ENCODE measurements at places on chromosomes 3 and 15.

- no peaks in the 10 kb centered on the region for H3K27me3 ChIP-seq
- H3K36me3 ChIP-seq = no peaks in the 10 kb centered on the region
- H3K27ac ChIP-seq = no peak overlapping the region
- H3K4me1 ChIP-seq = peaks cover 8% of the 10 kb centered on the region
These were observed 36.4 kb downstream of the MB21D2 start for GRCh38 chr3:192881159-192881786.

DNA sequence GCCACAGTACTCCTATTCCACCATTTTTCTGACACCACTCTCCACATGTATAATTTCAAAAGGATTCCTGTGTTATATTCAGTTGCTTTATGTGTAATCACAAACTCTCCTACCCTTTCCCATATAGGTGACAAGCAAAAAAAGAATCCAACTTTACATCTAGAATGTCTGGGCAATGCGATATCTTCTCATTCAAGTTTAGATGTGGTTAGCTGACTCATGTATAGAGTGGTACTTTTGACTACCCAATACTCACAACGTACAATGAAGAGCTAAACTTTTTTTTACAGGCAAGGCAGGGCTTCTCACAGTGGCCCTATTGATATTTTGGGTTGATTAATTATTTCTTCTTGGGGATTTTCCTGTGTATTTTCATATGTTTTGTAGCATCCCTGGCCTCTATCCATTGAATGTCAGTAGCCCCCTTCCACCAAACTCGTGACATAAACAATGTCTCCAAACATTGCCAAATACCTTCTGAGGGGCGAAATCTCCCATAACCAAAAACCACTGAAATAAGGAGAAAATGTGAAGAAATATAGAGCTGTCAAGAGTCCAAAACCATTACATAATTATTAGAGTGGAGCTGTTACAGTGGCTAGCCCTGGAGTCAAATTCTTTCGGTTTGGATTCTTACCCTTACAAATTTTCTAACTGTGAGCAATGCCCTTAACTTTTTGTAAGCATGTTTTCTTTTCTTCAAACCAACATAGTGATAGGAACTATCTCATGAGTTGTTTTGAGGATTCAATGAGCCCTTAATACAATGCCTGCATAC, 342.6 kb downstream of the NSUN3 start:
- no peaks in the 10 kb centered on the region for H3K4me1 ChIP-seq
- no peak overlapping the region for H3K27ac ChIP-seq
- H3K36me3 ChIP-seq = no peaks in the 10 kb centered on the region
- H3K4me3 ChIP-seq = no peak overlapping the region
- no peaks in the 10 kb centered on the region for H3K27me3 ChIP-seq

- H3K36me3 ChIP-seq = no peaks in the 10 kb centered on the region
- H3K27ac ChIP-seq = no peak overlapping the region
- no peak overlapping the region for H3K4me3 ChIP-seq
- no peaks in the 10 kb centered on the region for H3K4me1 ChIP-seq
- no peaks in the 10 kb centered on the region for H3K27me3 ChIP-seq
- no peak for DNase-seq
These were observed 87.1 kb downstream of the CGNL1 start for GRCh38 chr15:57463360-57463759.

DNA sequence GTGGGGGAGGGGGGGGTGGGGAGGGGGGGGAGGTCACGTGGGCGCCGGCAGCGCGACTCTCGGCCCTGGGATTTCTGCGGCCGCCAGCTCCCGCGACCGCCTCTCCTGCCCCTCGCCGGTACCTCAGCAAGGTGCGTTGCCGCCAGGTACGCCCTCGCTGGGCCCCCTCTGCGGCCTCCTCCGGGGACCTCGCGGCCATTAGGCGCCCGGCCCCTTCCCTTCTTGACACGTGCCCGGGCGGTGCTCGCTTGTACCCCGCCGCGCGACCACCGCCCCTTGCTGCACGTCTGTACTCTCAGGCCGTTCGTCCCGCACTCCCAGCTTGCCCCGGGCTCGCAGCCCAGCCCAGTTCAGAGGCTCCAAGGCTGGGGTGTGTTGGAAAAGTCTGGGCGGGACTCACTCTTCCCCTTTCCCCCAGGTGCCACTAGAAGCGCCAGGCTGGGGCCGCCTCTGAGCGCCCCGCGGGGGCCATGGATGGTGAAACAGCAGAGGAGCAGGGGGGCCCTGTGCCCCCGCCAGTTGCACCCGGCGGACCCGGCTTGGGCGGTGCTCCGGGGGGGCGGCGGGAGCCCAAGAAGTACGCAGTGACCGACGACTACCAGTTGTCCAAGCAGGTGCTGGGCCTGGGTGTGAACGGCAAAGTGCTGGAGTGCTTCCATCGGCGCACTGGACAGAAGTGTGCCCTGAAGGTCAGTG, at the start of gene MAPKAPK3:
Gene MAPKAPK3 (plus strand): TSS at position 56 of the 696 bp plus-strand sequence. CDS start 415 bp downstream, at position 471.
- DNase-seq = peak; percentile 81
- H3K4me3 ChIP-seq = peak within 1 kb of the TSS; percentile 83
- no peaks in the 10 kb centered on the region for H3K36me3 ChIP-seq
- H3K27ac ChIP-seq = peak within 1 kb of the TSS; percentile 88
- H3K27me3 ChIP-seq = no peaks in the 10 kb centered on the region
- peaks cover 14% of the 10 kb centered on the region for H3K4me1 ChIP-seq

- no peak for DNase-seq
- H3K36me3 ChIP-seq = no peaks in the 10 kb centered on the region
- no peak overlapping the region for H3K4me3 ChIP-seq
- H3K4me1 ChIP-seq = no peaks in the 10 kb centered on the region
- no peaks in the 10 kb centered on the region for H3K27me3 ChIP-seq
These were observed 28.6 kb upstream of the VEPH1 start for GRCh38 chr3:157531771-157532170.

- no peak overlapping the region for H3K4me3 ChIP-seq
- H3K36me3 ChIP-seq = no peaks in the 10 kb centered on the region
- no peak for DNase-seq
- H3K27ac ChIP-seq = no peak overlapping the region
- peaks cover 2% of the 10 kb centered on the region for H3K4me1 ChIP-seq
These were observed 117.1 kb downstream of the CHDH start for GRCh38 chr3:53729159-53729558.

DNA sequence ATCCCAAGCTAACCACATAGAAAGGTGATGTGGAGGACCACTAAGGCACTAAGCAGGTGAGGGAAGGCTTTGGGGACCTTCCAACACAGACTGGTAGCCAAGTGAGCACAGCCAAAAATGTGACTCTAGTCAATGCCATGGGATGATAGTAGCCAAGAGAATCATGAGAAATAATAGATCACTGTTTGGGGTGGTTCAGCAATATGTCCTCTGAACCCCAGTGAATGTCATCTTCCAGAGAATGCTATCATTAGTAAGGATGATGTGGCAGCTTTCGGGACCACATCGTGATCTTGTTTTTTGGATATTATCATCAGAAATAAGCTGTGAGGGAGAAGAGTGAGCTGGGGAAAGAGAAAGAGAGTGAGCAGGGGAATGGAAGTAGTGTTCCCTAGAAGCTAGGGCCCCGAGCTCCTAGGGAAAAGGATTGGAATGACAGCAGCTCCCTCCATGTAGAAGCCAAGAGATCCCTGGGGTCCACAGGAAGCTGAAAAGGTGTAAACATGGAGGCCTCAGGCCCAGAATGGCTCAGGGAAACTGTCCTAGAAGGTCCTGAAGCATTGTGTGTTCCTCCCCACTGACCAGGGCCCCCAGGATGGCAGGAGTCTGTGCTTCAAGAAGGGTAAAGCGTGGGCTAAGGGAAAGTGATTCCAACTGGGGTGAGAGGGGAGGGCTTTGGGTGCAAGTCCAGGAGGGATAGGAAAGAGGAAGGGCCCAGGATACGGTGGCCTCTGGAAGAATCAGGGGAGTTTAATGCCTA, 56.6 kb upstream of the KLF13 start:
- no peak overlapping the region for H3K4me3 ChIP-seq
- H3K27ac ChIP-seq = no peak overlapping the region
- H3K27me3 ChIP-seq = no peaks in the 10 kb centered on the region
- peak; percentile 35 for DNase-seq
- no peaks in the 10 kb centered on the region for H3K4me1 ChIP-seq
- H3K36me3 ChIP-seq = no peaks in the 10 kb centered on the region

DNA sequence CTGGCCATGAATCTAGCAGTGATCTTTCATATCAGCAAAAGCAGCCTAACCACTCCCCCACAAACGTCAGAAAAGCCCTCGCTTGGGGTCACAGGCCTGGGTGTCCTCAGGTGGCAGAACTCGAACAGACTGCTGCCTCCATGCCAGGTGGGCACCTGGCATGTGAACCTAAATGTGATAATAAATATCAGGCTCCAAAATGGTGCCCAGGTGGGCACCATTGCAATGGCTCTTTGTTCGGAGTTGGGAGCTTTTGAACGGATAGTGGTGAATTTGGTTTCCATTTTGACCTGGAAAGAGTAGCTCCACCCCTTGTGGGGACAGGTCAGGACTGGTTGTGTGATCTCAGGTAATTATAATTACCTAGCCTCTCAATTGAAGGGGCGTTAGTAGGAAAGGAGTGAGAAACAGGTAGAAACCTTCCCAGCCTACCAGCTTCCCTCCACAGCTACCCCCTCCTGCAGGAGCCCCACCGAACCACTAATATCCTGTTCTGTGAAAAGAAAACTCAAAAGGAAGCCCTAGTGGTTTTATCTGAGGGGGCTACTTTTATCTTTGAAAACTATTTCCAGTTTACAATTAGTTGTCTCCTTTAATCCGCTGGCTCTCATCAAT, 18.1 kb downstream of the MYO1E start:
- H3K4me3 ChIP-seq = no peak overlapping the region
- H3K4me1 ChIP-seq = peaks cover 38% of the 10 kb centered on the region
- peaks cover 8% of the 10 kb centered on the region for H3K36me3 ChIP-seq
- H3K27me3 ChIP-seq = no peaks in the 10 kb centered on the region

DNA sequence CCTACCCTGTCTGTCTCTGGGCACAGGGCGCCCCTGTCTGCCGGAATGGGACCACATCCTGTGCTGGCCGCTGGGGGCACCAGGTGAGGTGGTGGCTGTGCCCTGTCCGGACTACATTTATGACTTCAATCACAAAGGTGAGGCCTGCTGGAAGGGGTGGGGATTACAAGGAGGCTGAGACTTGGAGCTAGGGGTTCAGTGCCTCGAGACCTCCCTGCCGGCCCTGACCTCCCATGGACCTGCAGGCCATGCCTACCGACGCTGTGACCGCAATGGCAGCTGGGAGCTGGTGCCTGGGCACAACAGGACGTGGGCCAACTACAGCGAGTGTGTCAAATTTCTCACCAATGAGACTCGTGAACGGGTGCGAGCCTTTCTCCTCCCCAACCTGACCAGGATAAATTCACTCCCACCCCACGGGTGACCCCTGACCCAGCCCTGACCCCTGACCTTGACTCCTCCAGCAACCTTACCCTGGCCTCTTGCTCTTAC, 20.4 kb downstream of the PTH1R start:
- DNase-seq = no peak
- H3K27me3 ChIP-seq = no peaks in the 10 kb centered on the region
- no peaks in the 10 kb centered on the region for H3K36me3 ChIP-seq
- peaks cover 41% of the 10 kb centered on the region for H3K4me1 ChIP-seq

DNA sequence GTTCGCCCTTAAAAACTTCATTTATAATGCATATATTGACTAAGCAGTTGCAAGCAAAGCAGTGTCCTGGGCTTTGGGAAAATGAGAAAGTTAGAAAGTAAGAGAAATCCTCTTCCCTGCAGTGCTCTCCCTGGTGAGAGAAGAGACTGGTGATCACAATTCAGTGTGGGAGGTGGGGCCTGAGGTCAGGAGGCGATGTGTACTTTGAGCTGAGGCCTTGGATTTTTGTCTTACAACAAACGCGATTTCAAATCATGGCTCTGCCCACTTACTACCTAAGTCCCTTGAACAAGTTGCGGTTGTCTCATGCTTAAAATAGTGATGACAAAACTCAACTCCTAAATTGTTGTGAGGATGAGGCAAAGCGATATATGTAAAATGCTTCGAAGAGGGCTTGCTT, 316.3 kb upstream of the NECTIN3 start:
- DNase-seq = no peak
- no peaks in the 10 kb centered on the region for H3K4me1 ChIP-seq
- no peaks in the 10 kb centered on the region for H3K27me3 ChIP-seq
- no peaks in the 10 kb centered on the region for H3K36me3 ChIP-seq
- H3K4me3 ChIP-seq = no peak overlapping the region

DNA sequence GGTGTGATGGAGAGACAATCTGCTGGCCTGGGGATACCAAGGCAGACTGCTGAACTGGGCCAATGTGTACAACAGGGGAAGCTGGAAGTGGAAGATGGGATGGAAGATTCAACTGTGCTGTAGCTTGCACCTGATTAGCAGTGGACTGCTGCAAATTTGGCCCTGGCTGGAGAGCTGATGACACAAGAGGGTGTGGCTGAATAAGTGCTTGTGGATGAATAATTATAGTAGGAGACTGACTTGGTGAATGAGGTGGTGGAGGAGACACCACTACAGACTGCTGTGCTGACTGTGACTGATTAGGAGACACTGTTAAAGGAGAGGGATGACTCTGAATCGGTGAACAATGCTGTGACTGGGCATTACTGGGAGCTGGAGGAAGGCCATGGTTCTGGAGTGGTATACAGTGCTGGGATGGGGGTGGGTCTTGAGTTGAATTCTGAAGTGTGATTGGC, 52.5 kb downstream of the PHC3 start:
- H3K4me1 ChIP-seq = no peaks in the 10 kb centered on the region
- no peaks in the 10 kb centered on the region for H3K27me3 ChIP-seq
- H3K27ac ChIP-seq = no peak overlapping the region
- DNase-seq = no peak
- H3K4me3 ChIP-seq = no peak overlapping the region
- H3K36me3 ChIP-seq = peaks cover 53% of the 10 kb centered on the region

DNA sequence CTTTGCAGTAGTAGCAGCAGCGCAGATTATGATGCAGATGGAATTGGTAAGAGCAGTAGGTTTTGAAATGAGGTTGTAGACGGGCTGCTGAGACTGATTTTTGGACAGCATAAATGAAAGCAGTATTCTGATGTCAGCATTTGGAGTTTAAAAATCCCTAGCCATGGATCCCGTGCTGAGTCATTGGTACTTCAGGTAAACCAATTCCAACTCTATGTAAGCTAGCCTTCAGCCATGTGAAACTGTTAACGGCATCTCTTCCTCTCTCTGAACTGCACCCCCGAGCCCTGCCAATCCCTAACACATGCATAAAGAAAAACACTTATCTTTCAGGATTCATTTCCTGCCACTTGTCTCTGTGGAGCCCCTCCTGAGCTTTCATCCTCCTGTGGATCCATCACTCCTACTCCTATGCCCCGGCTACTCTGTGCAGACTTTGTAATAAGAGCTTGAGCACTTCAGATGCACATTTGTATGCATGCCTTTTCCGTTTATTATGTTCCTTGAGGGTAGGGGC, 119.0 kb downstream of the AKAP13 start:
- H3K27me3 ChIP-seq = no peaks in the 10 kb centered on the region
- no peaks in the 10 kb centered on the region for H3K36me3 ChIP-seq
- H3K27ac ChIP-seq = no peak overlapping the region

DNA sequence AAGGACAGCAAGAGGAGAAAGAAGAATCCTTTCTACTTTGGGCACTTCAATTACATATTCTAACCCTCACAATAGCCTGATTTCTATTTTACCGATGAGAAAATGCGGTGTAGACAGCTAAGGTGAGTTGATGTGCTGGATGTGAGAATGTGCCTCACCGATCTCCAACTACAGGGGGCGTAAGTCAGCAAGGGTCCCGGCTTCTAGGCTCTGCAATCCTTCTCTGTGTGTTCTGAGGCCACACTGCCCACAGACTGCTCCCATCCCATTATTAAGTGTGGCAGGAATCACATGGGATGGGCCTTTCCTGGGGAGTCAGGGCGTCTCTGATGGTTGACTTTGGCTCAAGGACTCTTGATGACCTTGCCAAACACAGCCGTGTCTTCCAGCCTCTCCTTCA, 23.6 kb upstream of the RPL35A start:
- DNase-seq = no peak
- no peaks in the 10 kb centered on the region for H3K27me3 ChIP-seq
- no peak overlapping the region for H3K27ac ChIP-seq
- no peaks in the 10 kb centered on the region for H3K4me1 ChIP-seq
- H3K36me3 ChIP-seq = peaks cover 3% of the 10 kb centered on the region

Data from tibial artery (tissue), 4 donors.